ENCODE measurements at places on chromosomes 13 and 19.

DNA sequence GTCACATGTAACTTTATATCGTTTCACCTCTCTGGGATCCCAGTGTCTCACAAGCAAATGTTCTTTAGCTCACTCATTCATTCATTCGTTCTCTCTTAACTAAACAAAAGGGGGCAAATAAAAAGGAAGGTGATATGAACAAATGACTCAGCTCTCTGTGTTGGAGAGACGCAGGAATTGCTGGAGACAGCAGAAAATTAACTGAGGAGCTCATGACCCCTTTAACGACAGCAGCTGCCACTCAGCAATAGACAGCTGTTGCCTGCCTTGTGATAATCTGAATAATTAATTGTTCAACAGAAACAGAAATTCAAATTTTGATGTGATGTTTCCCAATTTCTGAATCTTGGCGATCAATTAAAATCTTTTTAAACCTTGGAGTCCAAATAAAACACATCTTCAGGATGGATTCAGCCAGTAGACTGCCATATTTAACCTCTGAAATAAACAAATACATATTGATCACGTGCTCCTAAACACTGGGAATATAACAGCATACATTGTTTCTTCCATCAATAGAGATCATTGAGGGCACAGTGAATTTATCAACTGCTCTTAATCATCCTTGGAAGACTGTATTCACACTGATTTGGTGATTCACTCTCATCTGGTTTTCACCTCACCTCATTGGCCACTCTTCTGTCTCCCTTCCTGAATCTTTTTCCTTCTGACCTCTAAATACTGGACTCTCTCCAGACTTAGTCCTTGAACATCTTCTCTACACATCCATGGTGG is 63.3 kb downstream of the MBNL2 start:
- no peak for DNase-seq

DNA sequence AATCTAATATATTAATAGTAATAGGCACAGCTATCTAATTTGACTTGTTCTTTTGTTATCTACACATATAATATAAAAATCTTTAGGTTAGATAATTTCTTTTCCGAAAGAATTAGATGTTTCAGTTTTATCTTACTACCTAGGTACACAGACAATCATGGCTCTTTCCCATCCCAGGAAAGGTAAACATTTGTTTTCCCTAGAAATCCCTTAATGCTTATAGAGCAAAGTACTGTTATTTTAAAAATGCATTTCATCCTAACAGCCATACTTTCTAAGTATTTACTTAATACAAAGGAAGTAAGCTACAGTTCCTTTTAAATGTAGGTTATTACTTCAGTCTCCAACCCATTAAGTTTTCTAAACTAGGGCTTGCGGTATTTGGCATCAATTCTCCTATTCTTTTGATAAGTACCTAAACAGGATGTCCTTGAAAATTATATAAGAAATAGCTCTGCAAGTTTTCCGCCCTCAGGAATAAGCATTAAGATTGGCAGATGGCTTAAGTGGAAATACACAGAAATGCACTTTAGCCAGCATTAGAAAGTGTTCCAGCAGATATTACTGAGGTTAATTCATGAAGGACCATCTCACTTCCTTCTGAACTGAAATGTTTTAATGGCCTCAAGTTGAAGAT is 616.2 kb upstream of the SPRY2 start:
- no peak for DNase-seq

GRCh38 chr13:74201530-74201929 is 67.3 kb upstream of the KLF12 start:
- DNase-seq, result no peak

DNA sequence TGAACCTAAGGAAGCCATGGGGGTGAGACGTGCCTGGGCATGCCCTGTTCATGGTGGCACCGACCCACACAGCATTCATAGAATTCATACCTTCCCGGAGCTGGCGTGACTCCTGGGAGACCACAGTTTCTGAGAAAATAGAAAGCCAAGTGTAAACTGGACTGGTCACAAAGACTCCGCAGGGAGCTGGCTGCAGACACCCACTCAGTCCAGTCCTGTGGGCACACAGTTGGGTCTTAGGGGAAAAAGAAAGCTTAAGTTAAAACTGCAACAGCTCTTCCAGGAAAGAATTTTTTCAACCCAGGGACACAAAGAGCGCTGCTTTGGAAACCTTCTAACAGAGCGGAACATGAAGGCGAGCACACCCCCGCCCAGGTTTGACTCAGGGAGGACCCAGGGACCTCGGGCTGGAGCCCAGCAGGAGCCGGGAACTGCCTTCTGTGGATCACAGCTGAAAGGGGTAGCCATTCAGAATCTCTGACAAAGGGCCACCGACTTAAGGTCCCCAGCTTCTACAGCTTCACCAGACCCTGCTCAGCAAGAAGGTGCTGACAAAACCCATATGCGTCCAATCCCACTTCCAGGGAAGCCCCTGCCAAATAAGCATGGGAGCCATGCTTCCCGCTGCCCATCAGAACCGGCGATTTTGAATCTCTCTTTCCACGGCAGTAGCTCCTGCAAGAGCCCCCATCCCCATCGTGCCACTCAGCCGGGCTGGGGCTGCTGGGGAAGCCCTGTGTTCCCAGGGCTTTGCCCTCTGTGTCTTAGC is 183.7 kb downstream of the COL4A1 start:
- peak; percentile 14 for DNase-seq

GRCh38 chr13:110119935-110120905 is 186.7 kb downstream of the COL4A1 start:
- DNase-seq, result no peak

DNA sequence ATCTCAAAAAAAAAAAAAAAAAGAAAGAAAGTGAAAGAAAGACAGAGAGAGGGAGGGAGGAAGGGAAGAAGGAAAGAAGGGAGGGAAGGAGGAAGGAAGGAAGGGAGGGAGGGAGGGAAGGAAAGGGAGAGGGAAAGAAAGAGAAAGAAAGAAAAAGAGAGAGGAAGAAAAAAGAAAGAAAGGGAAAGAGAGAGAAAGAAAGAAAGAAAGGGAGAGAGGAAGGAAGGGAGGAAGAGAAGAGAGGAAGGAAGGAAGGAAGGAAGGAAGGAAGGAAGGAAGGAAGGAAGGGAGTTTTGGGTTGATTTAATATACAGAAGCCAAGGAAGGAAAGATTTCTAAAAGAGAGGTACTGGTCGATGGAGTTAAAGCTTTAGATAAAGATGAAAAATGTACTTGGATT is 28.8 kb downstream of the DEDD2 start:
- no peak for DNase-seq

DNA sequence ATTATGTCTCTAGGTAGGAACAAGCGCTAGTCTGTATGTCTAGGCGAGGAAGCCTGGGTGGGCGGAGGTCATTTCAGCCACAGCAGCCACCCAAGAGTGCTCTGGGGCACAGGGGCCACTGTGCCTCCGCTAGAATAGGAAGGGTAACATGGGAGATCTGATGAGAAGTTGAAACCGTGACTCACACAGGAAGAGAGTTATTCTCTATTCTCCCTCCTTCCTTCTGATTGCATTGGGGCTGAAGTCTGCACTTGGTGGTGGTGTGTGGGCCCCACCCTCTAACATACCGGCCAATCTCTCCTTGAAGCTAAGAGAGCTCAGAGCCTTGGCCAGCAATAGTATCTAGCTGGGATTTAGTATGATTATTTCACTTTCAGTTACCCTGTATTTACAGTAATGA is 20.3 kb upstream of the GGACT start:
- DNase-seq, result no peak

DNA sequence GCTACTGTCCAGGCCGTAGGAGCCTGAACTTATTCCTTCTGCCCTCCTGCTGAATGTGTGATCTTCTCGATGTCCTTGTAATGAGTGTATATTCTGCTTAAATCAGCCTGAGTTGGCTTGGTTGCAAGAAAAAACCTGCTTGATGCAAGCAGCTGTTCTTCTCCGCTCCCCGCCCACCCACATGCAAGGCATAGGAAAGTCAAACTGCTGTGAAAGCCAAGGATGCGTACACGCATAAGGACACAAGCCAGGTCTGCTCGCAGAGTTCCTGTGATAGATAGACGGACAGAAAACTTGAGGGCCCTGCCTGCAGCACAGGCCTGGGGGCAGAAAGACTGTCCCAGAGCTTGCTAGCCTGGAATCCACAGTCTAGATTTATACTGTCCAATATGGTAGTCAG is 101.1 kb downstream of the DNAJC15 start:
- DNase-seq, result no peak

- DNase-seq, result no peak
These were observed 321.8 kb downstream of the RFC3 start for GRCh38 chr13:34139660-34140227.

DNA sequence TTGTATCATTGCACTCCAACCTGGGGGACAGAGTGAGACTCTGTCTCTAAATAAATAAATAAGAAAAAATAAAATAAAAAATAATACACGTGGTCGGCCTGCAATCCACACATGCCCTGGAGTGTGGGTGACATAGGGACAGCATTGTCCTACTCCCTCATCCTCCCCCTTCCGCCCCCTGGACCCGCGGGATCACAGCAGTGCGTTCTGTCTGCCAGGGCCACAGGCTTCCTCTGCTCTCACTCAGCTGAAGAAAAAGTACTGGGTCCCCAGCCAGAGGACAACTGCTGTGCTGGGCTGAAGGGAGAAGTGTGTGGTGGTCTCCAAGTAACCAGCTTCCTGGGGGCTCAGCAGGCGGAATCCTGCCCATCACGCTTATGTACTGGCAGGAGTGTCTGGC is 6.3 kb downstream of the BCAT2 start:
- DNase-seq, result no peak

GRCh38 chr13:98974053-98974452 is 3.8 kb downstream of the DOCK9 start:
- DNase-seq, result no peak

DNA sequence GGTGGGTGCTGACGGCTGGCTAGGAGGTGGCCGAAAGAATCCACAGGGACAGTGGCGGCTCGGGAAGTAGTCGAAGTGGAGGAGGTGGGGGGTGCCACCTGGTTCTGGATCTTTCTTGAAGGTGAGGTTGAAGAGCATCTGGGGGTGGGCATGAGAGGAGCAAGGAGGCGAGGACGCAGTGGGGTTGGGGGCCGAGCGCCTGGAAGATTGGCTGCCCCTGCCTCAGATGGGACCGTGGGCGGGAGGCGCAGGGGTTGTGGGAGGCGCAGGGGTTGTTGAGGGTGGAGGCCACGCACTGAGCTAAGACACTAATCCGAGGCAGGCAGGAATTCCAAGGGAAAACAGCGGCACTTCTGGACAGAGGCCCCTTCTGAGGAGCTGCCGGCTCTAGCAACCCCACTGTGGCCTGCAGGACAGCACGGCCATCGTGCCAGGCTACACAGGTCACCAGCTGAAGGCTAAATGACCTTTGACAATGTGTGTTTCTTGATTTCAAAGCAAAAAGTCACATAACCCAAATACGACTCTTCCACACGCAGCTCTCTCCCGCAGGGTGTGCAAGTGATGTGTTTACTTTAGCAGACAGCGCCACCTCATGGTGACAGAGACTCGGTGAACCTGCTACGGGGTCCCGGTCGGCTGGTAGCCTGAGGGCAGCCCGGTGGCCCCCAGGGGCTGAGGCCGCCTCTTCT is 44.1 kb upstream of the RANBP3 start:
- peak; percentile 28 for DNase-seq

GRCh38 chr19:42325896-42326771 is 699 bp downstream of the MEGF8 start:
- no peak for DNase-seq

DNA sequence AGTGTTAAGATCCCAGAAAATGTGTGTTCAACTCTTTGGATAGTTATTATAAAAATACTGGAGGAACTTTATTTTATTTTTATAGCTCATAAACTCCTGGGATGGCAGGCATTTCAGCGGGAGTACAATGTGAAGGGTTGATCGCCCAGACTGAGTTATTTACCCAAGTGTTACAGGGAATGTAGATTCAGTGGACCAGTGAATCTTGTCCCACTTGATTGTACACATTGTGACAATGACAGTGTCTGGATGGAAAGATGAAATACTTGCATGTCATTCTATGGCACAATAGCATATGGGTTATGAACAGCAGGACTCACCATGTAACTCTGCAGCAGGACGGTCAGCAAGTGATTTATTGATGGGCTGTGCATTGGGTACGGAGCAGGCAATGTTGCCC is 20.3 kb downstream of the OLFM4 start:
- no peak for DNase-seq

DNA sequence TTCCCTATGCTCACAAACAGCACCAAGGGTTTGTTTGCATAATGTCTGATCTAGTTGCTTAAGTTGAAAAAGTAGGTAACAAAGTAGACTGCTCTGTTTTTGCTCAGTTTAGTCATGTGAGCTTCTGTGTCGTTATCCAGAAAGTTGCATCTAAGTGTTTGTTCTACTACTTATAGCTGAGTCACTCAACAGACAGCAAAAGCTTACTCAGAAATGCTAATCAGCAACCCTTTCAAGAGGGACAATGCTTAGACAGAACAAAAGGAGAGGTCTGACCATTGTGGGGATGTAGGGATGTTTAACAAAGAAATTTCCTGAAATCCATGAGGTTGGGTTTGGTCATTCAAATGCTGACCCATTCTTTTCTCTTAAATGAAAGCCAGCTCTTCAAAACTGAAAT is 106.4 kb downstream of the ATP8A2 start:
- DNase-seq, result no peak

GRCh38 chr19:49761625-49762311 is 1.3 kb downstream of the TSKS start:
- DNase-seq, result no peak

- no peak for DNase-seq
These were observed 18.7 kb upstream of the B3GNT3 start for GRCh38 chr19:17775991-17776803.

DNA sequence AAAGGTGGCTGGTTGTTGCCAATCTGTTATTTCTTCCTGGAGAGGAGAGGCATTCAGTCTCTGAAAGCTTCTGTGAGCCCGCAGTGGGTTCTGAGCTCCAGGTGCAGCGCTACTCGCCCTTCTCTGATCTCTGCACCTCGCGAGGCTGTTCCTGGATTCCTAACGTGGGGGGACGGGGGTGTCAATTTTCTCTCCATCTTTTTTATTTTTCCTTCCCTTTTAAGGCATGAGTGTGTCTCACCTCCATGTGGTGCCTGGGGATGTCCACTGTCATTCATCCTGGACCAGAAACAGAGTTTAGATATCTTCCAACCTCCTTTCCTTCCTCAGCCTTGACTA is 626 bp downstream of the ZNF233 start:
- DNase-seq, result no peak

- DNase-seq, result no peak
These were observed 13.6 kb downstream of the UBAC2 start for GRCh38 chr13:99214232-99214631.

GRCh38 chr13:28384789-28385188 is 110.1 kb downstream of the FLT1 start:
- no peak for DNase-seq

DNA sequence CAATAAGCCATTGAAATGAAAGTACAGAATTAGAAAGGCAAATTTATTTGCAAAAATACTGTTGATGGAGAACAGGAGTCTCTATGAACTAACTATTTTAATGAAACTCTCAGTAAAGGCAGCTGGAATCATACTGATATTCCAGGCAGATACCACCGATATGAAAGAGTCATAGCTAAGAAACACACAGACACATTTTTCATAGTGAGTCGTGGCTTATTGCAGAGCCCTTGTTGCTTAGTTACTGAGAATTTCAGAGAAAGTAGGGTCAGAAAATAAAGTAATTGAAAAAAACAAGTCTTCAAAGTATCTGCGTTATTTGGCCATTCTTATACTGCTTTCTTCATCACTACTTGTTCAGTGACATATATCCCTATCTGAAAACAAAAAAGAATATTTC is 1890.9 kb downstream of the PCDH9 start:
- no peak for DNase-seq

Data from NCI-H748 treated with DMSO at 0.1 percent for 48 hours (cell line).